ENCODE measurements at places on chromosomes 13 and 19.

GRCh38 chr13:21616205-21616866 lies 12.4 kb upstream of the MICU2 start:
- no peak for DNase-seq

- DNase-seq = no peak
Measured at GRCh38 chr13:67119481-67119894, 110.6 kb downstream of the PCDH9 start.

DNA sequence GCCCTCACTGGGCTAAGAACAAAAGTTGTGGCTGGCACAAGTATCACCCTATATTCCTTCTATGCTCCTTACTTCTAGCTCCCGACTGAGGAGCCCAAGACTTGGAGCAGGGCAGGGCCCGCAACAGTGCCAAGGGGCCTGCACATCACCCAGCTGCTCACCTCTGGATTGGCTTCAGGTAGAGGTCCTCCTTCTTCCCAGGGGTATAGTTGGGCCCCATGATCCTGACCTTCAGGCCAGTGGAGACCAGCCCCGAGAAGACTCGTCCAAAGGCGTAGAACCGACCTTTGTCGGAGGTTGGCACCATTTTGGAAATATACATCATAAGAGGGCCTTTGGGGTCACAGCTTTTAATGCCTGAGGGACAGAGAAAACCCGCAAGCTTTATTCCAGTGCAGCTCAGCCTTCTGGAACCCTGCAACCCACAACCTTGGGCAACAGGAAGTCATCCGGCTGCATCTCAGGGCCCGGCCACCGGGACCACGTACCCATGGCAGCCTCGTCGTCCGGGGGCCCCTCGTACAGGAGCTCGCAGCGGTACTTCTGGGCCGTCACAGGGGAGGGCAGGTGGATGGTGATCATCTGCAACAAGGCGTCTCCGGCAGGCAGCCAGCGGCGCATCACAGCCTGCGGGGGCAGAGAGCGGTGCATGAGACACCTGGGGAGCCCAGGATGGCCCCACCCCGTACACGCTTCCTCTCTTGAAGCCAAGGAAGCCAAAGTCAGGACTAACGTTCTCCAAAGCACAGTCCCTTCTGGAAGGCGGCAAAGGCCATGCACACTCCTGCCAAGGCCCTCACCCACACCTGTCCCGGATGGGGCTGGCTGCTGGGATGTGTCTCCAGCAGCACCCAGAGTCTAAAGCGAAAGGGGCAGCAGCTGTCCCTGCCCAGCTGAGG lies 4.7 kb downstream of the EEF2 start:
- DNase-seq = no peak

DNA sequence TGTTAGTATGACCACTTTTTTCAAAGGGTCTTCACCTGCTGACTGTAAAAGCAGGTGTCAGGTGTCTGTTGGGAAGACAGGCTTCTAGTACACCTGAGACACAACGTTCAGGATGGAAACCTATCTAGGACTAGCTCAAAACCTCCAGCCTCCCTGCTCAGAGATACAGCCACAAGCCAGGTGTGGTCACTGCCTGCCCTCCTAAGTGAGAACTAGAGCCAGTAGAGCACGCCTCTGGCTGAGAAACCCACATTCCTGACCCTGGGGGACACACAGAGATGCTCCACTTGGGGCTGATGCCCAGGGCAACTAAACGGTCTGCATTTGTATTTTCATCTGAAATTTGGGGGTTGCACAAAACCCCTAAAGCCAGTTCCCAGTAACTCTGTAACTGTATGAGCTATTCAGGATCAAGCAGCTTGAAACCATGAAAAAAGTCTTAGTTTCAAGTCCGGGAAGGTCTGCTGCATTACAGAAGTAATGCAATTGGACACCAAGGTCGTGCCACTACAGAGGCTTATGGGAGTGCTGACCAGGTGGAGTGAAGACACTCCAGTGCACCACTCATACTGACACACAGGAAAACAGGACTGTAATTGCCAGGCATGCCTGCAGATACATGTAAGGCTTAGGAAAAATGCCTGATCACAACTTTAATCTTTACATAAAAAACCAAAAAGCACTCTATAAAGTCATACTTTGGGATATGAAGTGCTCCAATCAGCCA lies 27.8 kb downstream of the ANKRD10 start:
- no peak for DNase-seq

- DNase-seq = peak; percentile 14
Measured at GRCh38 chr13:67438465-67438864, 208.3 kb upstream of the PCDH9 start.

DNA sequence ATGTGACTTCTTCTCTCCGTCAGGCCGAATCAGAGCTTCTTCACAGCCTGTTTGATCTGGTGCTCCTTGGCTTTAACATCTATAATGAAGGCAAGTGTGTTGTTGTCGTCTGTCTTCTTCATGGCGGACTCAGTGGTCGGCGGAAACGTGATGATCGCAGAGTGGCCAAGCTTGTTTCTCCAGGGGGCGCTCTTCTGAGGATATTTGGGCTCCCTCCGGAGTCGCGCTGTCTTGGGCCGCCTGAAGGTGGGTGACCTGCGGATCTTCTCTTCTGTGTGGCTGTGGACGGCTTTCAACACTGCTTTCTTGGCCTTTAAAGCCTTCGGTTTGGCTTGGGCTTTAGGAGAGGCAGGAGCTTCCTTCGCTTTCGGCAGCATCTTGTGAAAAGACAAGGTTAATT lies 9.8 kb downstream of the TPRX1 start:
- DNase-seq = no peak

DNA sequence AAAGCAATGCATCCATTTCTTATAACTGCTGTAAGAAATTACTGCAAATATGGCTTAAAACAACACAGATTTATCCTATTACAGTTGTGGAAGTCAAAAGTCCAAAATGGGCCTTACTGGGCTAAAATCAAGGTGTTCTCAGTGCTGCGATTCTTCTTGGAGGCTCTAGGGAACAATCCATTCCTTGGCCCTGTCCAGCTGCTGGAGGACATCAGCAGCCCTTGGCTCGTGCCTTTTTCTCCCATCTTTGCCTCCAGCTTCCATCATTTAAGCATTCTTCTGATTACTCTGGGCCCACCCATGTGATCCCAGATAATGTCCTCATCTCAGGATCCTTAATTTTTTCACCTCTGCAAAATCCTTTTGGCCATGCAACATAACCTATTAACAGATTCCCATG lies 607.1 kb downstream of the DCT start:
- no peak for DNase-seq

DNA sequence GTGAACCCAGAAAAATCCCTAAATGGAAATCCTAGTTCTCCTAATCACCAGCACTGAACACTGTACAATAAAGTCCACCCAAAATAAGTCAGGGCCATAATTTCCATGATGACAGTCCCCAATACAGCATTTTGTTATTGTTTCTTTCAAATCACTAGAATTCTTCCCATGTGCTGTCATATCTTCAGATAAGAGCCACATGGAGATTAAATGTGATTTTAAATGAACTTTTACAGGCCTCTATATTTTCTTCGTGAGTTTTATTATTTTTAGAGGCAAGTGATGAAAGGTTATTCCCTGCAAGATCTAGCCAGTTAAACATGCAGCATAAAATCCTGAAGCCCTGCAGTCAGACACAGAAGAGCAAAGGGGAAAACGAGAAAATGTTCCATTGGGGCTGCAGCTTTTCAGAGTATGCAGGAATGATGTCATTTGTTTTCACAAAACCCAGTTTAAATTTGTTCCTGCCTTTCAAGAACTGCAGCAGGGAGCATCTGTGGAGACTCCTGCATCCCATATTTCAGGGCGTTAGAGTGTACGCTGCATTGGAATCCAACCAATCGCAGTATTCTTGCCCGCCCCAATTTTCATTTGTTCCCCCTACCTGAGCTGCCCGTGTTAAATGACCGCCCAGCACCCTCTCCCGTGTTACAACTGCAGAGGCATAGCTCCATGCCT lies 167.2 kb upstream of the KLF12 start:
- no peak for DNase-seq

DNA sequence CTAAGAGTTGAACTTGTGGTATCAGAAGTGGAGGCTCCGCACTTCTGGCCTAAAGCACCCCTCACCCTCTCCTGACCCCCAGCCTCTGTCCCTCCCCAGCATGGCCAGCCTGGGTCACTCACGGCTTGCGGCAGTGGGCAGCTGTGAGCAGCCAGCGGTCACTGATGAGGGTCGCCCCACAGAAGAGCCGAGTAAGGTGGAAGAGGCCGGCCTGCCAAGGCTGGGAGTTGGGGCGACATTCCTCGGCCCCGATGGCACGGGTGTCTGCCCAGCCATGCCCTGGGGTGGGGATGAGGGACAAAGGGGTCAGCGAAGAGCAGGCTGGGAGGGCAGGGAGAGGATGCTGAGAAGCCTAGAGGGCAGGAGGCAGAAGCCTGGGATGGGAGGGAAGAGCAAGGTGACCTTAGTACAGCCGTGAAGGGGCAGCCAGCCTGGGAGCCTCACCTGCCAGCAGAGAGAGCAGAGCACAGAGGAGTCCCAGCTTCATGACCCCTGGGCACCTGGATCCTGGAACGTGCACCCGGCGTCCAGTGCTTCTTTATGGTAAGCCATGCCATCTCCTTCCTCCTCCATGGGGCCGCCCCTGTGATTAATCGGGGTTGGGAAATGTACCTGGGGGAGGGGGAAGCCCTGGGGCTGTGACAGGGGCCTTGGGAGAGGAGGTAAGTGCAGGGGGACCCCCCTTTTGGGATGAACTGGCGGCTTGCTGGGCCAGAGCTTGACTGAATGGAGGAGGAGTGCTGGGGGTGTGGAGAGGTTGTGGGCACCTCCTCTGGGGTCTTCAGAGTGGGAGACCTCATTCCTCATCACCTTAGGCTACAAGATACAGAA lies 7.9 kb upstream of the KLK8 start:
- DNase-seq = no peak

GRCh38 chr19:13492128-13492527 lies 14.2 kb downstream of the CACNA1A start:
- no peak for DNase-seq
